ENCODE measurements at places on chromosomes 3 and 15.

DNA sequence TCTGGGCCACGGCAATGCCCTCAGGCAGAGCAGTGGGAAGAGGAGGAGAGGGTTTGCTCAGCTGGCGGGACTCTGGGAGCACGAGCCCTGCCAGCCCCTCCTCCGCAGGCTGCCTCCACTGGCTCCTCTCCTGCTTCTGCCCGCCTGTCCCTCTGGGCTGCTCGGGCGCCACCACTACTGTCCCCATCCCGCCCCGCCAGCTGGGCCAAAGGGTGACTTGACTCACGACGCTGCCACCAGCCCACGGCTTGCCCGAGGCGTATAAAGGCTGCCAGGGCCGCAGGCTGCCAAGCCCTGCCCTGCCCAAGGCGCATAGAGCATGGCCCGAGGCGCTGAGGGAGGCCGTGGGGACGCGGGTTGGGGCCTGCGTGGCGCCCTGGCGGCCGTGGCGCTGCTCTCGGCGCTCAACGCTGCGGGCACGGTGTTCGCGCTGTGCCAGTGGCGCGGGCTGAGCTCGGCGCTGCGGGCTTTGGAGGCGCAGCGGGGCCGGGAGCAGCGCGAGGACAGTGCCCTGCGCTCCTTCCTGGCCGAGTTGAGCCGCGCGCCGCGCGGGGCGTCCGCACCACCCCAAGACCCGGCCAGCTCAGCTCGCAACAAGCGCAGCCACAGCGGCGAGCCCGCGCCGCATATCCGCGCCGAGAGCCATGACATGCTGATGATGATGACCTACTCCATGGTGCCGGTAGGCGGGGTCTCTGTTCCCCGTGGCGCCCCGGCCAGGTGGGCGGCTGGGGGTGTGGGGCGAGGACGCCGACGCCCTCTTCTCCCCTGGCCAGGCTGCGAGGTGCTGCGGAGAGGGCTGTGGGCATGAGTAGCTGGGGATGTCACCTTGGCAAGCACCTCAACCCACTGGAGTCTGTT, at the start of gene GLDN:
TSS of gene GLDN (plus strand) at position 290 of the 861 bp plus-strand sequence. CDS start at position 320, 30 bp downstream.
- H3K27ac ChIP-seq, result no peak within 1 kb of the TSS
- peaks cover 9% of the 10 kb centered on the region for H3K27me3 ChIP-seq
- H3K4me1 ChIP-seq, result no peaks in the 10 kb centered on the region
- H3K36me3 ChIP-seq, result no peaks in the 10 kb centered on the region
- DNase-seq, result peak; percentile 46

GRCh38 chr15:36893276-36893675, 207.1 kb downstream of the MEIS2 start:
- H3K4me1 ChIP-seq, result no peaks in the 10 kb centered on the region
- no peak overlapping the region for H3K4me3 ChIP-seq
- DNase-seq, result no peak

- no peak for DNase-seq
- no peak overlapping the region for H3K27ac ChIP-seq
- no peaks in the 10 kb centered on the region for H3K27me3 ChIP-seq
- H3K36me3 ChIP-seq, result no peaks in the 10 kb centered on the region
Measured at GRCh38 chr15:35936284-35936683, 390.3 kb upstream of the DPH6 start.

DNA sequence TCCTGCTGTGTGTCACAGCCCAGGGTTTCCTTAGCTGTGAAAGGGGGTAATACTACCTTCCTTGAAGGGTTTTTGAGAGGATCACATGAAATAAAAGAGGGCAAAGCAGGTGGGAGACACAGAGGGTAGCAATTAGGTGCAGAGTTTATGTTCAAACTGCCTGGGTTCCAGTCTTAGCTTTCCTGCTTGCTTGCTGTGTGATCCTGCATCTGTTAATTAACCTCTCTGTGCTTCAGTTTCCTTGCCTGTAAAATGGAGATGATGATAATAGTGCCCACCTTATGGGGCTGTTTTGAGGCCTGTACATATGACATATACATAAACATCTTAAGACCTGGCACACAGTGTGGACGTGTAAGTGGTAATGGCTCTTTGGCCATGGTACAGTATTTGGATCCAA, 35.0 kb downstream of the SPSB4 start:
- no peaks in the 10 kb centered on the region for H3K36me3 ChIP-seq
- no peaks in the 10 kb centered on the region for H3K4me1 ChIP-seq
- H3K27me3 ChIP-seq, result peaks cover 4% of the 10 kb centered on the region
- DNase-seq, result no peak
- H3K4me3 ChIP-seq, result no peak overlapping the region

GRCh38 chr3:141405025-141405424, 36.7 kb downstream of the ZBTB38 start:
- H3K4me3 ChIP-seq, result peak overlapping the region; percentile 1
- H3K27ac ChIP-seq, result peak overlapping the region; percentile 92

DNA sequence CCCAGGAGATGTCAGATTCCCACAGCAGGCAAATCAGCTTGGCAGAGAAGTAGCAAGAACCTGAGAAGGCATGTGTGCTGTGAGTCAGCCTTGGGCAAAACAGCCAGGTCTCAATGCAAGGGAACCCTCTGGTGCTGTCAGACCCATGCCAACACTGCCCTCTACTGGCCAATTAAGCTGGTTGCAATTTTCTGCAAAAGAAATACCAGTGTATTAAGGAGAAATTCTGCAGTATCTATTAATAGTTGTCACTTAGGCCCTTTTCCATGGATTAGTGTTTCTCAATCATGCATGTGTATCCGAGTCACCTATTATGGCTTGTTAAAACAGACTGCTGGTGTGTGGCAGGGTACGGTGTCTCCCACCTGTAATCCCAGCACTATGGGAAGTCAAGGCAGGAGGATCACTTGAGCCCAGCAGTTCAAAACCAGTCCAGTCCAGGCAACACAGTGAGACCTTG, 26.2 kb downstream of the MAP4 start:
- peak; percentile 96 for DNase-seq
- no peaks in the 10 kb centered on the region for H3K27me3 ChIP-seq
- no peak overlapping the region for H3K27ac ChIP-seq
- no peaks in the 10 kb centered on the region for H3K36me3 ChIP-seq

GRCh38 chr3:101244212-101244575, 76.2 kb downstream of the IMPG2 start:
- no peaks in the 10 kb centered on the region for H3K27me3 ChIP-seq
- H3K4me3 ChIP-seq, result no peak overlapping the region
- H3K27ac ChIP-seq, result no peak overlapping the region
- no peaks in the 10 kb centered on the region for H3K36me3 ChIP-seq

DNA sequence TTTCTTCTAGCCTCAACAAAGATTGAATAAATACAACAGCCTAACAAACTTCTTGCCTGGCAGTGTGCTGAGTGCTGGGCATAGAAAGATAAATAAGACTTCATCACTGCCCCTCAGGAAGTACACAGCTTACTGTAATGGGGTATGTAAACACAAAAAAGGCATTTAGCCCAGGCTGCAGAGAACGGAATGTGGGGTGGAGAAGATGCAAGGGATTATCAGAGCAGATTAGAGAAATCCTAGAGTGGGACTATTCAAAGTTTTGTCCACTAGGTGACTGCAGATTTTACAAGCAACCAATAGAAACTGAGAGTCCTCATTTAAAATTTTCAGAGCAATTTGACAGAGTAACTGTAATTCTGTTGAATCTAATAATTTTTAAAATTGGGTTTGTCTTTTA, 35.4 kb upstream of the TSC22D2 start:
- no peak overlapping the region for H3K4me3 ChIP-seq
- DNase-seq, result no peak
- peaks cover 6% of the 10 kb centered on the region for H3K4me1 ChIP-seq
- H3K27me3 ChIP-seq, result no peaks in the 10 kb centered on the region
- H3K27ac ChIP-seq, result peak overlapping the region; percentile 46

DNA sequence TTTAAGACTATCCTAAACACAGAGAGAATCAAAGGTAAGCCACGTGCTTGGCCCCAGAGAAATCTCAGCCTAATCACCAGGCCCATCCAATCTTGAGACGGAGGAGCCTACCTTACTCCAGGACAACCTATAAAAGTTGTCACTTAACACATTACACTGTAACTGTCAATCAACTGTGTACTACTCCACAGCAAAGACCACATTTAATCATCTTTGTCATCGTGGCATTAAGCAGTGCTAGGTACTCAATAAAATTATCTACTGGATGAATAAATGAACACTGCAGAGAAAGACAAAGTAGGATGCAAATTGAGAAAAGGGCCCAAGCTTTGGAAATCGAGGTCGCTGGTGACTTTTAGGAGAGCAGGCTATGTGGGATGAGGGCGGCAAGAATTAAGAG, 466.7 kb downstream of the SHQ1 start:
- no peaks in the 10 kb centered on the region for H3K27me3 ChIP-seq
- peaks cover 2% of the 10 kb centered on the region for H3K36me3 ChIP-seq
- H3K27ac ChIP-seq, result no peak overlapping the region
- no peaks in the 10 kb centered on the region for H3K4me1 ChIP-seq
- H3K4me3 ChIP-seq, result no peak overlapping the region

DNA sequence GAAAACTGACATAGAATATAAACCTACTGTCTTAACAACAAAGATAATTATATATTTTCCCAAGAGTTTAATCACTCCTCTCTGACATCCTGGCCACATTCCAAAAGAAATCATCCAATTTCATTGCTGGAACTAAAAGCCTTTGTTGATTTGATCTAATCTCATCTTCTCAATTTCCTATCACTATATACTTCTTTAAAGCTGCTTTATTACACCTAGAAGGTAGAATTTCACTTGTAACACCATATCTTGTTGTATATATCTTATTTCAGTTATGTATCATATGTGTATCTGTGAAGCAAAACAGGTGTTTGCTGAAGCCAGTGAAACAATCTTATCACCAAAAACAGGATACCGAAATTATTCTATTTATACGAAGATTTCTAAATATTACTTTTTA, 740.2 kb downstream of the ROBO1 start:
- DNase-seq, result no peak
- no peaks in the 10 kb centered on the region for H3K36me3 ChIP-seq
- H3K4me3 ChIP-seq, result no peak overlapping the region

GRCh38 chr3:124916837-124917409, 17.6 kb downstream of the MUC13 start:
- DNase-seq, result no peak
- no peak overlapping the region for H3K27ac ChIP-seq
- no peak overlapping the region for H3K4me3 ChIP-seq
- no peaks in the 10 kb centered on the region for H3K4me1 ChIP-seq
- peaks cover 6% of the 10 kb centered on the region for H3K27me3 ChIP-seq
- no peaks in the 10 kb centered on the region for H3K36me3 ChIP-seq

DNA sequence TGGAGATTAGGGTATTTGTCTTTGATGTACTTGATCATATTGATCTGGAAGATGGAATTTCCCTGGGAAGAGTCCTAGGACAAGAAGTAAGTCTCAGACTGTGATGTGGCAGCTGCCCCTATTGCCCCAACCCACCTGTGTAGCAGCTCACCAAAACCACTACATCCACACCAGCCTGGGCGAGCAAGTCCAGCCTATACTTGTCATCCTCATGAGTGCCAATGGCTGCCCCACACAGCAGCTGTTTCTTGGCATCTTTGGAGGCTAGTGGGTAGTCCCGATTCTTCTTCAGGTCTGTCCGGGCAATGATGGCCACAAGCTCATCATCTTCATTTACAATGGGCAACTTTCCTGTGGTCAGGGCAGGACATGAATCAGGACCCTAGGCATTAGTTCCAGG, 2.7 kb downstream of the IMPDH2 start:
- peaks cover 35% of the 10 kb centered on the region for H3K36me3 ChIP-seq
- H3K4me3 ChIP-seq, result no peak overlapping the region
- H3K27me3 ChIP-seq, result no peaks in the 10 kb centered on the region
- no peak for DNase-seq

GRCh38 chr15:101267320-101268104, 9.8 kb downstream of the SELENOS start:
- H3K36me3 ChIP-seq, result peaks cover 7% of the 10 kb centered on the region
- H3K27me3 ChIP-seq, result no peaks in the 10 kb centered on the region
- H3K4me1 ChIP-seq, result peaks cover 14% of the 10 kb centered on the region
- H3K27ac ChIP-seq, result peak overlapping the region; percentile 87
- DNase-seq, result peak; percentile 94
- no peak overlapping the region for H3K4me3 ChIP-seq

GRCh38 chr3:148528024-148528423, 169.7 kb upstream of the AGTR1 start:
- peak; percentile 13 for DNase-seq
- no peaks in the 10 kb centered on the region for H3K36me3 ChIP-seq
- H3K27me3 ChIP-seq, result no peaks in the 10 kb centered on the region
- no peaks in the 10 kb centered on the region for H3K4me1 ChIP-seq
- H3K27ac ChIP-seq, result no peak overlapping the region
- no peak overlapping the region for H3K4me3 ChIP-seq

DNA sequence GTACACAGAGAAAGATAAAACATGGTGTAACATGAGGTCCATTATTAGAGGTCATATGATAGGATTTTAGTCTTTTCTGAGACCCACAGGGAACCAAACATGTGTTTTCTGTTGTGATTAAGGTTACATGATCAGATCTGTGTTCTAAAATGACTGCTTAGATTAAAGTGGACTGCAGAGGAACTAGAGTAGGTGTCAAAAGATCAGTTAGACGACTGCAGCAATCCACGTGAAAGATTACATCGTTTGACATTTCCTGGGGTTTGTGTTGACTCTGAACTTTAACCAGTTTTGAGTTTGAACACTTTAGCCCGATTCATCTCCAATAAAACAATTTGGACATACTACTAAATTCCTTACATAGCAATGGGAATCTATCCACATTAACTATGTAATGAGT, 5.1 kb downstream of the MIX23 start:
- no peaks in the 10 kb centered on the region for H3K36me3 ChIP-seq
- H3K4me1 ChIP-seq, result no peaks in the 10 kb centered on the region
- no peak overlapping the region for H3K4me3 ChIP-seq
- H3K27me3 ChIP-seq, result no peaks in the 10 kb centered on the region

- no peaks in the 10 kb centered on the region for H3K27me3 ChIP-seq
- no peak overlapping the region for H3K4me3 ChIP-seq
- DNase-seq, result peak; percentile 25
- no peaks in the 10 kb centered on the region for H3K4me1 ChIP-seq
- H3K27ac ChIP-seq, result no peak overlapping the region
Measured at GRCh38 chr3:181791056-181791955, 79.6 kb downstream of the SOX2 start.

DNA sequence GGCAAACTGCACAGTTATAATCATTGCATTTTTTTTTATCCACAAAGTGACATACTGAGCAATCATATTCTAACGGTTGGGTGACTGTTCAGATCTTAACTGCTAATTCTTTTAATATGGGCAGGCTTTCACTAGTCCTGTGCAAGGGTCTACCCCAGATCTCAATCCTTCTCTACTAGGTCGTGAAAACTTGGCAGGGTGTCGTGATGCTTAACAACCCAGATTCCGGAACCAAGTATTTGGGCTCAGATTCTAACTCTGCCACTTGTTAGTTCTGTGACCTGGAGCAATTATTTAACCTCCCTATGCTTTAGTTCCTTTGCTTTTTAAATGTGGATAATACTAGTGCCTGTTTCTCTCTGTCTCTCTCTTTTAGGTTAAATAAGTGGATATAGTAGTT, 16.4 kb upstream of the ALDH1A2 start:
- no peak overlapping the region for H3K4me3 ChIP-seq
- no peak for DNase-seq
- H3K36me3 ChIP-seq, result no peaks in the 10 kb centered on the region
- H3K27ac ChIP-seq, result no peak overlapping the region
- H3K4me1 ChIP-seq, result no peaks in the 10 kb centered on the region

GRCh38 chr3:138833899-138834595, 681 bp downstream of the PIK3CB start:
- peak; percentile 23 for DNase-seq
- H3K4me3 ChIP-seq, result peak overlapping the region; percentile 68
- peaks cover 4% of the 10 kb centered on the region for H3K4me1 ChIP-seq
- no peaks in the 10 kb centered on the region for H3K27me3 ChIP-seq
- peak overlapping the region; percentile 93 for H3K27ac ChIP-seq
